Activated T-helper 1 cell treated with anti-CD3 and anti-CD28 coated beads, Interleukin-12 subunit alpha, Interleukin-12 subunit beta, Interleukin-2, Interleukin-4 antibody, amounts not matched to agents 30 ng/mL and 10 ng/mL and 1 ng/mL, durations not matched to agents 14 hours and 24 hours and 36 hours (primary cell): ENCODE measurements at places on chromosomes 1 and 21.

DNA sequence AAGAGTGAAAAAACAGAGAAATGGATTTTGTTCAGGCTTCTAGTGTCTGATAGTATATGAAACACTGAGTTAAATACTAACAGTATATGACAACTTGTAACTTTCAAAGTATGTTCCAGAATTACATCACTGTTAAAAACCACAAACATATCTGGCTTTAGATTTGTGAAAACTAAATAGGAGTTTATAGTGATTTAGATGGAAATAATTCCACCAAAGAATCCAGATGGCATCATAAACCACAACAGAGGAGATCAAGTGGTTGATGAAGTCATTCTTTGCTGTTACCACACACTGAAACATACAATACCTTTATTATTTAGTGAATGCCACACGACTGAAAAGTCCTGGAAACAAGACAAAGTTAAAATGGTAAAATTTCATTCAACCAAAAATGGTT is 37.2 kb downstream of the ALG14 start:
- DNase-seq: no peak

DNA sequence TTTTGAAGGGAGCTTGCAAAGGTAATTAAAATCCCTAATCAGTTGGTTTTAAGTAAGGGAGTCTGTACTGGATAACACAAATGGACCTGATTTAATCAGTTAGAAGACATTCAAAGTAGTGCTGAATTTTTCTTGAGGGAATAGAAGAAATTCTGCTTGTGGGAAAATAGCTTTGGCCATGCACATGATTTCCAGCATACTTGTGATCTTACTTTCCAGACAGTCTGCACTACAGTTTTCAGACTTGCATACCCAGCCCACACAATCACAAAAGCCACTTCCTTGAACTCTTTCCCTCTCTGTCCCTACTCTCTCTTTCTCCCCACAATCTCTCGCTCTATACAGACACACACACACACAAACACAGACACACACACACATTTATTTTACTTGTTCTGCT is 852.1 kb downstream of the PLA2G4A start:
- no peak for DNase-seq

GRCh38 chr1:58786184-58786926 is 2.5 kb upstream of the JUN start:
- DNase-seq: no peak

DNA sequence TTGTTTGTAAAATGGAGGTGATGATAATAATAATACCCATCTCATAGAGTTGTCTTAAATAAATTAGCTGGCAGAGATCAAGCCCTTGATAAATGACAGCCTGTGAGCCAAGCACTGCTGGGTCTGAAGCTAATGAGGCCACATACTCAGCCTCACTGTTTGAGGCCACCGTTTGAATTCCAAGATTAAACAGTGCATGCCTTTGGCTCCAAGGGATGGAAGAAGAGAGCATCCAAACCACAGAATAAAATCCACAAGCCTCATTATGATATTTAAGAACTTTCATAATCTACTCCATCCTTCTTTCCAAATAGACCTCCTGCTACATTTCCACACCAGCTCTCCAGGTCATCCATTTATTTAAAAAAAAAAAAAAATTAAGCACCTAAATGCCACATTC is 29.0 kb downstream of the TGFBR3 start:
- no peak for DNase-seq

GRCh38 chr1:241419986-241420385 is 63.0 kb upstream of the RGS7 start:
- no peak for DNase-seq

DNA sequence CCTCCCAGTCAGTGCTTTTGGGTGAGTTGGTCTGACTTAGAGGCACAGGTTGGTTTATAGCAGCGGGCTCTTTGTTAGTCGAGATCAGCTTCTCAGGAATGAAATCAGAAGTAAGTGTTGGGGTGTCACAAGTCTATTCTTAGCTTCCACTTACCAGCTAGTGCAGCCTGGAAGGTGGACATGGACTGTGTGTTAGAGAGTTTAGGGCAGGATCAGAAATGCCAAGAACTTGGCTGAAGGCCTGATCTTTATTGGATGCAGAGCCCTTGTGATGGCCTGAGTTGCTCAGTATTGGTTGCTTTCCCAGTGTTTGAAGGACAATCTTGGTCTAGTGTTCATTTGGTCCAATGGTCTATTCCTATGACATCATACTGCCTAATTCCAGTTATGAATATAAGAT is 377.0 kb upstream of the USP24 start:
- no peak for DNase-seq

GRCh38 chr21:43578677-43579303 is 80.5 kb downstream of the HSF2BP start:
- DNase-seq: no peak
